ENCODE measurements at places on chromosomes 3 and 15. TPM values are rescaled to one million over a fixed set of nuclear protein-coding genes. Genes with fewer than 3 reads are reported as not detected.

KLHL6 gene
- not detected for total RNA-seq

- DNase-seq = no peak
Measured at GRCh38 chr3:71784914-71785531, at the start of gene PROK2. PROK2 (minus strand) TSS chr3:71785148; CDS start chr3:71785052, 96 bp downstream.

DNA sequence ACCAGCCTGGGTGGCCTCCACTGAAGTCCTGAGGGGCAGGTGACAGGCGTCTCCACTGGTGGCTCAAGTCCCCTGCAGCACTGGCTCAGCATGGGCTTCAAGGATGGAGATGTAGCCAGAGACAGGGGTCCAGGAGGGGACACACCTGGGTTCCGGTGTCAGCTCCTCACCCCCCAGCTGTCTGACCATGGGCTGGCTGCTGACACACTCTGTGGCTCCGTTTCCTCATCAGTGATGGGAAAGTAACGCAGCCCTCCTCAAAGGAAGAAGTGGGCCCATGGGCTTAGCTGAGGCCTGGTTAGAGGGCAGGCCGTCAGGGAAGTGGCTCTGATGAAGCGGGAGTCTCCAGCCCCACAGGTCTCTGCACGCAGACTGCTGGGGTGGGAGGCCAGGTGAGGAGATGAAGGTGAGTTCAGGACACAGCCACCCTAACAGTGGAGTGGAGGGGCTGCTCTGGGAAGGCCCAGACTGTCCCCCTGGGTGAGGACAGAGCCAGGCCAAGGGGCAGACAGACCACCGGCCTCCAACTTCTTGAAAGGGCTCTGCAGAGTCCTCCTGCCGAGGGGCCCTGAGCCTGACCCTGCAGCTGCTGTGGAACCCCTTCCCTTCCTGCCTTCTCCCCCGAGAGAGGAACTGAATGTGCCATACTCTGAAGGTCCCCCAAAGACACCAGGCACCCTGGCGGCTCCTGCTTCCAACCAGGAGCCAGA is 24.0 kb downstream of the PSTPIP1 start:
- DNase-seq = no peak

GRCh38 chr3:46926871-46927717 is 49.5 kb downstream of the CCDC12 start:
- DNase-seq = no peak

DNA sequence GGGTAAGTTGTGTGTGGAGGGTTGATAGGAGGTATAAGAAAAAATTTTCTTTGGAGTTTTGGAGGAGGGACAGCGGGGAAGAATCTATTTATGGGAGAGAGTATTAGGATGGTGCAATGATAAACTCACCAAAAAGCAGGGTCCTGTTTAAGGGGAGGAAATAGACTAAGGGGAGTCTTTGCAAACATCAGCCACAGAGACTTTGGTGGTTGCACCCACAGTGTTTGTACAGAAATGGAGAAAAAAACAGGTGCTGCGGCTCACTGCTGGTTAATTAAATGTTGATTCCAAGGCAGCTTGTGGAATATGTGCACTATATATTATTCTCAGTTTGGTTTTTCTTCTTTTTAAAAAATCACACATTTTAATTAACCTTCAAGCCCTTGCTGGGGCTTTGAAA is 182.1 kb downstream of the NECTIN3 start:
- no peak for DNase-seq

GRCh38 chr3:100871306-100871705 is 121.9 kb downstream of the ABI3BP start:
- no peak for DNase-seq

- peak; percentile 52 for DNase-seq
Measured at GRCh38 chr3:64213962-64214379, 11.3 kb downstream of the PRICKLE2 start.

DNA sequence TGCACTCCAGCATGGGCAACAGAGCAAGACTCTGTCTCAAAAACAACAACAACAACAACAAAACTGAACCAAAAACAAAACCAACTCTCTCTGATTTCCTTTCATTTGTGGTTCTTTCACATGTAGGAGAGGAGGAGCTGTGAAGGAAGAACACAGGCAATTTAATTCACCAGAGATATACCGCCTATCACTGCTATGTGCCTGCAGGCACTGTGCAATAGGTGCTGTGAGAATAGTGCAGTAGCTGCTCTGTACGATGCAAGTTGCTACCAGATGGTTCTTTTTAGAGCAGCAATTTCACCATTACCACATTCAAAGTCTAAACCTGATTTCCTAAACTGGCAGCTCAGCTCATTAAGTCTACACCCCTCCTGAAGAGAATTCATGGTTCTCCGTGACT is 11.3 kb upstream of the PROK2 start:
- no peak for DNase-seq

DNA sequence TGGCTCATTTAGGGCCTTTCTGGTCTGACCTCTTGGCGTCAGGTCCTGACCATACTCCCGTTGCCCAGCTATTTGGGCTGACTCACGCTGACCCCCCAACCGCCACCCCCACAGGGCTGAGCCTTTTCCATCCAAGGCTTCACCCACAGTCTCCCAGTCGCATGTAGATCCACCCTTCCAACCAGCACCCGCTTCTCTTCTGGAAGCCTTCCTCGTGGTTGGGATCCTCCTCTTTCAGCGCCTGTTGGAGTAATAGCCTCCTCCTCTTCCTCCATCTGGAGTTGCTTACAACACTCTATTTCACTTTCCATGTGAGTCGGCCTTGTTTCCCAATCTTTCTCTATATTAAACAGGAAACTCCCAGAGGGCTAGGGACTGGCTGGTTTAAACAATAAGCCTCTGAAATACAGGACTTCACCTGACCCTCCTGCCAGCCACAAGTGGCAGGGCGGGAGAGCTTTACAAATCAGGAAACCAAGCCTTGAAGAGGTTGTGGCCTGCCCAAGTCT is 2.1 kb upstream of the ALAS1 start:
- DNase-seq = no peak

DNA sequence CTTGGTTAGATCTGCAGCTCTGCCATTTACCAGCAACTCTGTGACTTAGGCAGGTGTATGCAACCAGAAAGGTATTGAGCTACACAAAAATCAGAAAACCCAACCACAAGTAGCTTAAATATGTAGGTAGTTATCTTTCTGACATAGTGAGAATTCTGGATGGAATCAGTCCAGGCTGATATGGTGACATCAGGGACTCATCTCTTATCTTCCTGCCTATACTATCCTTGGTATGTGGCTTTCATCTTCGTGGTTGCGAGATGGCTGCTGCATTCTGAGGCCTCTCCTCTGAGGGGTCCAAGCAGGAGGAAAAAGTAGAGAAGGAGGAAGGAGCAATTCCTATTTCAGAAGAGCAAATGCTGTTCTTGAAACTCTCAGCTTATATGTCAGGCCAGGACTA is 40.0 kb downstream of the CTDSPL start:
- DNase-seq = no peak

GRCh38 chr3:40741729-40742128 is 217.0 kb downstream of the ZNF621 start:
- no peak for DNase-seq

DNA sequence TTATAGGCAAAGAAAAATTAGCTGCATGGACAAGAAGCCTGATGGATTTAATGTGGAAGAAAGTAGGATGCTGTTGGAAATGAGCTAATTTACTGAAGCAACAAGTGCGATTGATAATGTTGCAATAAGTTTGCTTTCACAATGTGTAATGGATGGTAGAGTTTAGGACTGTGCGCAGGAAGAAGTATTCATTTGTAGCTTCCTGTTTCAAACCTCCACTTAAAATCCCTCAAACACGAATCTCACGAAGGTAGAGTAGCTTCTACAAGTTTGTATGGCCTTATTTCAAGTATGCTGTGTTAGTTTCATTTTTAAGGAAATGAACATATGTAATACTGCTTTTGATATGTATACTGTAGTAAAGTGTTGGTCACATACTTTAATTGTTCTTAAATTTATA is 42.3 kb downstream of the KCNH8 start:
- no peak for DNase-seq

DNA sequence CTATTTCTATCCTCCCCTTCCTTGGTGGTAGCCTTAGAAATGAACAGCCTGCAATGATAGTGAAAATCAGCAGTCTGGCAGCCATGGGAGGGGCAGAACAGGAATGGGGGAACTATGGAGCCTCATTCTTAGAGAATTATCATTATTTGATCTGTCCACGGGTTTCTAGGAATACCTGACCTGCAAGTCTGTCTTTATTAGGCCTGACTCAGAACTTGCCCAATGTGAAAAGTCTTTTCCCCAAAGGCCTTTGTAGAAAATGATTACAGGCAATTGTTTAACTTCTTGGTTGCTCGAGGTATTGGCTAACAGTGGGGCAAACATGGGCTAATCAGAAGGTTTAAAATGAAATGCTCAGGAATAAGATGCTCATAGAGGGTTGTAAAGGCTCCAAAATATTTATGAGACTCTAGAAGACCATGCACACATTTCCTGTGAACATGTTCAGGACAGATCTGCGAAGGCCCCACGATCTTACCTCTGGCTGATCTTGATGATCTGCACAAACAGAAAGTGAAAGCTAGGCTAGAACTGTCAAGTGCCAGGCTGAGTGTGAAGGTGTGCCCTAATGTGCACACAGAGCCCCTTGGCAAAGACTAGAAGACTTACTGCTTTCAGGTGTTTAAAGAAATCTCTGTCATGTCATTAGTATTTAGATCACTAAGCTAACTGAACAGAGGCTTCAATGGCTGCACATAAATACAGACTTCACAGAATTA is 39.6 kb upstream of the LAMP3 start:
- DNase-seq = no peak

GRCh38 chr3:30042274-30042859 is 564.0 kb upstream of the TGFBR2 start:
- peak; percentile 41 for DNase-seq

DNA sequence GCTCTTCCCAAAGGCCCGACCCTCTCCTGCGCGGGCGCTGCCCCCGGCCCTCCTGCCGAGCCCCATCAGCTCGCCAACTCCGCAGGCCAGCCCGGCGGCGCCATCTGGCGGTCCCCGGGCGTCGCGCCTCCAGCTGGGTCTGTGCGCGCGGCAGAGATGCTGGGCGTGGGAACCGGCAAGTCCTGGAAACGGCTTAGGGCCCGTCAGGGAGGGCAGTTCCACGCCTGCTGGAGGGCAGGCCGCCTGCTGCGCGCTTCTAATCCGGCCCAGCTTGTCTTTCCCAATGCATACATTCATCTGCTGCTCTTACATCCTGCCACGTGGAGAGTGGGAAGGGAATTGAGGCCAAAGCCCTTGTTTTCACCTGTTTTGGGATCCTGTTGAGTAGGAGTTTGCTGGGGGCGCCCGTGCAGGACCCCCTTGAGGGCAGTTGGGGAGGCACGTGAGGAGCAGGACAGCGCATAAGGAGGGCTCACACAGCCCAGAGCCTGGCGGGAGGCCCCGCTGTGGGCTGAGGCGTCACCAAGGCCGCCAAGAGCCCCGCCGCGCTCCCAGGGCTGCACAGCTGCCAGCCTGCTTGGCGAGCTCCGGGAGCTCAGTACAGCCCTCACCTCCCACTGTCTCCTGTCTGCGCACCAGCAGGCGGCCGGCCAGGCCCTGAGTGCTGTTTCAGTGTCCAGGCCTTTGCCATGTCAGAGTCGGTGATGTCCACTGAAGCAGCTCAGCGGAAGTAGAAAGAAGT is 165.6 kb downstream of the NSMCE3 start:
- DNase-seq = no peak

- peak; percentile 87 for DNase-seq
Measured at GRCh38 chr3:124558991-124559845, 171.0 kb upstream of the UMPS start.

- DNase-seq = no peak
Measured at GRCh38 chr3:56365905-56366640, 102.2 kb downstream of the ERC2 start.

DNA sequence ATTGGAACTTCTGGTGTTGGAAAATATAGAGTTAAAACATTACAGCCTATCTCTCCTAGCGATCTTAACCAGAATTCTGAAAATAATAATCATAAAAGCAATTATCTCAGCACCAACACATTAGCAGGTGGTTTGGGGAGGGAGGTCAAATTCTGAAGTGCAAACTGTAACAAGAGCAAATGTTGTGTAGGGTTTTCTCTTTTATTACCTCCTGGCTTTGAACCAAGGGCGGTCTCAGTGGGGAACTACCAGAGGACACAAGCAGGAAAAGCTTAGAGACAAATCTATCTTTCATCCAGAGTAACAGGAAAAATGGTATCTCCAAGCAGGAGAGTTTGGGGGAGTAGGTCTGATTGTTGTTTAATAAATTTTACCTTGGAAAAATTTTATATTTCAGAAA is 5.5 kb upstream of the ARRDC4 start:
- no peak for DNase-seq

GRCh38 chr3:104556372-104557078 is 810.2 kb upstream of the ALCAM start:
- DNase-seq = no peak

- DNase-seq = no peak
Measured at GRCh38 chr3:50302095-50303012, 1.0 kb downstream of the HYAL1 start.

DNA sequence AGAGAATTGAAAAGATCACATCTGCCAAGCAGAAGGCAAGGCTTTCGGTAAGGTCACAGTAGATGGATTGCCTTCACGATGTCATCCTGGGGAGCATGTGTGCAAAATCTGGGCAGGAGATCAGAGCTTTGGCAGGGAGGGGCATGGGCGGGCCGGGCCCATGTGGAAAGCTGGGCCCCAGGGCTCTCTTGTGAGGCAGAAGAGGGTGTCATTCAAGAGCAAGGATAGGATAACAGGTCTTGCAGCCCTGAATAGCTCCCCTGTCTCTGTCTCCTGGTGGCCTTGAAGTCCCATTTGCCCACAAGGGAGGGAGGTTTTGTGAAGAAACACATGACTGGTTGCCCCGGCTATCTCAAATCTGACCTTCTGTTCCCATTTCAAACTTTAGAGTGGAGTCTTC is 172.0 kb downstream of the OPA1 start:
- DNase-seq = peak; percentile 13

GRCh38 chr3:141228395-141228794 is 3.2 kb upstream of the PXYLP1 start:
- peak; percentile 26 for DNase-seq

- no peak for DNase-seq
Measured at GRCh38 chr3:38549957-38550840, 54.1 kb downstream of the EXOG start.

GRCh38 chr3:192038726-192039125 is 577.8 kb downstream of the PYDC2 start:
- DNase-seq = no peak

DNA sequence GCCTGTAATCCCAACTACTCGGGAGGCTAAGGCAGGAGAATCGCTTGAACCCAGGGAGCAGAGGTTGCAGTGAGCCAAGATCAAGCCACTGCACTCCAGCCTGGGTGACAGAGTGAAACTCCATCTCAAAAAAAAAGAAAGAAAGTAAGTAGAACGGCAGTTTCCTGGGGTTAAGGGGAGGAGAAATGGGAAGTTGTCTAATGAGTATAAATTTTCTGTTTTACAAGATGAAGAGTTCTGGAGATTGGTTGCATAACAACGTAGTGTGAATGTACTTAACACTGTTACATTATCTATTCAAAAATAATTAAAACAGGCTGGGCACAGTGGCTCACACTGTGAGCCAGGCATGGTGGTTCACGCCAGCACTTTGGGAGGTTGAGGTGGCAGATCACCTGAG is 45.4 kb downstream of the GRK7 start:
- DNase-seq = no peak
